NCI-H345 (cell line): ENCODE measurements at places on chromosomes 7 and 10.

DNA sequence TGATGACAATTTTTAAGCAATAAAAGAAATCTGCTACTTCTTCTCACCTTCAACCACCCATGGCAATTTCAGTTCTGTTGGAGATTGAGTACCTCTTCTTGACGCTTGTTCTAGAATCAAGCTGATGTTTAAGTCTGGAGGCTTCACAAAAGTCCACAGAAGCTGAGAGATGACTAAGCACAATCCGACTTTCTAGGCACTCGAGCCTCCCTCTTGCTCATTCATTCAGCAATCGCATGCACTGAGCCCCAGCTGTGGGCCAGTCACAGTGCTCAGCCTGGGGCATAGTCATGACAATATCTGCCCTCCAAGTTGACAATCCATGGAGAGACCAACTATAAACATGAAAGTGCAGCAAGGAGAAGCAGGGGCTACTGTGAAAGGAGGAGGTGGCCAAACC is 103.2 kb downstream of the IPMK start:
- no peak for DNase-seq

- no peak for DNase-seq
Observed at GRCh38 chr7:154231732-154232131, 179.5 kb downstream of the DPP6 start.

GRCh38 chr10:23715363-23715762 is 276.5 kb downstream of the OTUD1 start:
- DNase-seq = no peak

- no peak for DNase-seq
Observed at GRCh38 chr10:24310104-24310503, 101.2 kb downstream of the KIAA1217 start.

DNA sequence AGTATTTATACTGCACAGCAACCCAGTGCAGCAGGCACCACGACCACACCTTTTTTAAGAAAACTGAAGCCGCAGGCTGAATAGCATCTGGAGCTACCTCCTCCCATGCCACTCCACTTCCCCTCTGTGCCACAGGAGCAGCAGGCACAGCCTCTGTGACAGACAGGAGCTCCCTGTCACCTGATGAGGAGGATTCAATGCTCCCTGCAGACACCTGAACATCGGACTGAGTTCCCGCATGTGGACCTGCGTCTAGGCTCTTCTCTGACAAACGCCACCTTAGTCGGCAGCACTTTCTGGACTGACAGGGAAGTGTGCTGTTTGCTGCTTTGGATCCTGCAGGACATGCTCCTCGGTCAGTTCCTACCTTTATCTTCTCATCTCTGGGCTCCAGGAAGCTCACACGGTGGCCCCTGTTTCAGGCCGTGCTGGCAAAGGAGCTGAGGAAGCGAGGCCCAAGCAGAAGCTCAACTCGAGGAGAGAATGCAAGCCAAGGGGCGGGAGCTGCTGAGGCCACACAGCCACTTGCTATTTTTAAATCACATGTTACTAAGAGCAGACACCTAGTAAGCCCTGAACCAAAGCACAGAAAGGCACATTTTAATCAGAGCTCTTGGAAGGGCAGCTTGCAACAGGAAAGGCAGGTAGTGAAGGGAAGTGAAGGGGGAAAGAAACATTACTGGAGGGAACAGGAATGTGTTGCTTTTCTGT is 56.6 kb downstream of the VOPP1 start:
- DNase-seq = no peak

GRCh38 chr10:72058989-72059842 is 29.1 kb downstream of the SPOCK2 start:
- no peak for DNase-seq

GRCh38 chr10:125396676-125397075 is 236.3 kb upstream of the CTBP2 start:
- DNase-seq = no peak

GRCh38 chr7:35717013-35717412 is 22.1 kb upstream of the HERPUD2 start:
- no peak for DNase-seq

GRCh38 chr7:28200598-28200997 is 20.0 kb upstream of the JAZF1 start:
- no peak for DNase-seq

- DNase-seq = no peak
Observed at GRCh38 chr10:6267941-6268340, 65.2 kb downstream of the PFKFB3 start.

- no peak for DNase-seq
Observed at GRCh38 chr7:85565276-85565675, 378.4 kb upstream of the SEMA3D start.

GRCh38 chr7:42096681-42097561 is 140.1 kb downstream of the GLI3 start:
- no peak for DNase-seq

DNA sequence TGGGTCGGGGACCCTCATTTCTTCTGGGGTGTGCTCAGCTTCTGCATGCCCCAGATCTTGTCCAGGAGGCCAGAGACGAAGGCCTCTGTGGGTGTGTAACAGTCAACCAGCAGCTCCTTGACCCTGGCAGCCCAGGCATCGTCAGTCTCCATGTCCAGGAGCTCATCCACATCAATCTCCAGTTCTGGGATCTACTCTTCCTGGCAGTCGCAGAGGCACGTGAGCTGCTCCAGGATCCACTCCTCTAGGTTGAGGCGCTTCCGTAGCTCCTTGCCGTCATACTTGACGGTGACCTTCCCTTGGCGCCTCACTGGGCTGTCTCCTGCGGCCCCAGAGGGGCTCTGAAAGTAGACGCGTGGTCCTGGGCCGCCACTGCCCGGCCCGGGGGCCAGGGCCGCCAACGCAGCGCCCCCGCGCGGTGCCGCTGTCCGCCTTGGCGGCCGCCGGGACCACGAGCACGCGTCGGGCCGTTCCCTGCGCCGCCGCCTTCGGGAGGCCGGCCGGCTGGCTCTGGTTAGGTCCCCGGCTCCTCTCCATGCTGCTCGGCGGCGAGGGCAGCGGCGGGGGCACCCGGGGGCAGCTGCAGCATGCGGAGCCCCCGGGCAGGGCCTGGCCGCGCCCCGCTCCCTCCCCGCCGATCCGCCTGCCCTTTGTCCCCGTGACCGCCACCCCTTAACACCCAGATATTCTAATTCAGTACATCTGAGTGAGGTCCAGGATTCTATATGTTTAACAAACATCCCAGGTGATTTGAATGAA is 170.5 kb downstream of the SEPTIN7 start:
- no peak for DNase-seq

DNA sequence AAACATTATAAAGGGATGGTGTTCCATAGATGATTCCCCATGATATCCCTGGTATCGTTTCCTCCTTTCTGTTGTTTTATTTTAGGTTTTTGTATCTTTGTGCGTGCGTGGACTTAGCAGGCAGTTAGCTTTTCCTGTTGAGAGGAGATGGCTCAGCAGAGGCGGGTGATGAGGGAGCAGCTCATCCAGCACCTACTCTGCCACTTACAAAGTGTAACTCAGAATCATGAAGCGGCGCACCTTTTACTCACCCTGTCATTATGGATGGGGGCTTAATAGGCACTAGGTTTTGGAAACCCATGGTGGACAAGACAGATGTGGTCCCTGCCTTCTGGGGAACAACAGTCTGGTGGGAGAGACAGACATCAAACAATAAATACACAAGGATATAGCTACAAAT is 17.1 kb downstream of the FAM241B start:
- DNase-seq = no peak

- DNase-seq = no peak
Observed at GRCh38 chr10:3500408-3500856, 284.6 kb downstream of the KLF6 start.

DNA sequence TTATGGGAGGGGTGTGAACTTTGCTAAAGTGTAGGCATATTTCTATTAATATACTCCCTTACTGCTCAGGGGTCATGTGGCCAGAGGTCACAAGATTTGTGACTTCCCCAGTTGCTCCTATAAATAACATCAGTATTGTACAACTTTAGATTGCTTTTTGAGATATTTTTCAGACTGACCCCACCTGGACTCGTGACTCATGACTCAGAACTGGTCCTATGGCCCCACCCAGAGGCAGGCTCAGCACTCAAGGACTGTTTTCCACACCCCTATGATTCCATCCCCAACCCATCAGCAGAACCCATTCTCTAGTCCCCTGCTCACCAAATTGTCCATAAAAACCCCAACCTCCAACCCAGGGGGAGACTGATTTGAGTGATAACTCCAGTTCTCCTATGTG is 2.7 kb upstream of the CUL2 start:
- DNase-seq = no peak

DNA sequence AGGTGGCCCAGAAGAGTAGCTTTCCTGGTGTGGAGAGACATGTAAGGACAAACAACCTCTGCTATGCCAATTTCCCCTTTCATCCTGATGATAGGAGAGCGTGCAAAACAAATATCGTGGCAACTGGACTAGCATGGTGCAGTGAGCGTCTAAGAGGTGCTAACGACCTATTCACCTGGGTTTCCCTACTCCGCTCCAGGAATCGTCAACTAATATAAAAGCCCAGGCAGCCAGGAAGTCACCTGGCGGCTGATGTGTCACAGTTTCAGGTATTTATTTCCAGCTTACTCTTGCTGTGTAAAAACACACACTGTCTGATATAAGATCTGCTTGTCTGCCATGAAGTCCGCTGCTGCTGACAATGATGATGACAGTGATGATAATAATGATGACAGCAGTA is 56.5 kb upstream of the EFCAB10 start:
- DNase-seq = peak; percentile 69

- no peak for DNase-seq
Observed at GRCh38 chr10:84269773-84270172, 24.9 kb downstream of the RGR start.

- DNase-seq = peak; percentile 37
Observed at GRCh38 chr7:36153571-36154097, 580 bp downstream of the EEPD1 start.

- no peak for DNase-seq
Observed at GRCh38 chr10:17003151-17003550, 126.5 kb downstream of the CUBN start.

- DNase-seq = no peak
Observed at GRCh38 chr10:85926986-85927385, 439.6 kb downstream of the GRID1 start.

DNA sequence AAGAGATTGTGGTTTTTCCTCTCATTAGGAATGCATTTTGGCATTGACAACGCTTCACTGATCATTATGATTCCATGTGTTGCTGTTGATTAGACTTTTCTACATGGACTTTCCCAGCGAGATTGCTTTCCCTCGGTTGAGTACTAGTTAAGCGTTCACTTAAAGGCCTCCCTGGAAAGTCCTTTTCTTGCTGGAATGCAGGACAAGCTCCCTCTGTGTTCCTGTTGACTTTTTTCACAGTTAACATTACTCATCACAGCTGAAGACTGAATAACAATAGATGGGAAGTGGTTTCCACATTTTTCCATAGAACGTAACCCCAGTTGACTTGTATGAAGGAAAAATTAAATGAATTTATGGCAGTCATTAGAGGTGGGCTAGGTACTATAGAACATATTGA is 2.6 kb upstream of the CAV1 start:
- no peak for DNase-seq

DNA sequence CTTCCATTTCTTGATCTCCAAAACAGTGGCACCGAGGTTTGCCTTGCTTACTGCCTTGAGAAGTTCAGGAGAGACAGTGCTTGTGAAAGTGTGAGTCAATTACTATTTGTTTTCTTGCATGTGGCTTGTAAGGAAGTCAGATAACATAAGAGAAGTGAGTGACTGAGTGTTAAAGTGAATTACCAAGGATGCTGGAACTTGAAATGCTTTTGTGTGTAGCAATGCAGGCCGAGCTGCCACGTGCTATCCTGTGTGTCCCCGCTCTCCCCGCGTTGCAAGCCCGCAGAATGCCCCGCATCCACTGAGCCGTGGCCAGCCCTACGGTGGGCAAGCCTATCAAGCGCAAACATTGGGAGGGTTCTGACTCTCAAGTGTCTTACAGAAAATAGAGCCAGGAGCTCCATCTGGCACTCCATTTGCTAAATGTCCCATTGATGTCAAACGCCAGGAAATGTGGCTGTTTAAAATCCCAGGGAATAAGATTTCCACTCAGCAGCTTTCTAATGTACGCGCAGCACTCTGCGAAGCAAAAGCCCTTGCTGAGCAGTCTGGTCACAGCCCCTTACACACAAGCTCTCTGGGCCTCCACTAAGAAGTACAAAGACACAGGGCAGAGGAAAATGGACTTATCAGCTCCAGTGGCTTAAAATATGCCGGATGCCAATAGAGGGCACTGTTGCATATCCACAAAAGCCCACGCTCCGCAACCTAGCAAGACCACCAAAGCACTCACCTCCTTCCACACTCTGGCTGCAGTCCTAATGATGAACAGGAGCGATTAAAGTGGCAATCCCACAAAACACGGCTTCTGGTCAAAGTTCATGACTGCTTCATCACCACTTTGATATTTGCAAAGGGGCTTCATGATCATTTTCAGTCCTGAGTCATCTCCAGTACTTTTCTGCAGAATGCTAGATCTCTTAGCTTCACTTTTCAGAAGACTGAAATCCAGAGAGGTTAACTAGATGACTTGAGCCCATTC is 158.0 kb upstream of the ITGB1 start:
- DNase-seq = no peak

GRCh38 chr7:94630855-94631254 is 25.1 kb downstream of the SGCE start:
- DNase-seq = no peak

- no peak for DNase-seq
Observed at GRCh38 chr7:123649964-123650363, 5.7 kb upstream of the LMOD2 start.

- no peak for DNase-seq
Observed at GRCh38 chr10:89679986-89680385, 21.4 kb upstream of the KIF20B start.
